ENCODE measurements at places on chromosomes 13 and 19.
A peak's percentile ranks its signal among the peaks of the same experiment; 100 is the strongest.

GRCh38 chr19:57088133-57088532 is 31.7 kb upstream of the USP29 start:
- DNase-seq = no peak

DNA sequence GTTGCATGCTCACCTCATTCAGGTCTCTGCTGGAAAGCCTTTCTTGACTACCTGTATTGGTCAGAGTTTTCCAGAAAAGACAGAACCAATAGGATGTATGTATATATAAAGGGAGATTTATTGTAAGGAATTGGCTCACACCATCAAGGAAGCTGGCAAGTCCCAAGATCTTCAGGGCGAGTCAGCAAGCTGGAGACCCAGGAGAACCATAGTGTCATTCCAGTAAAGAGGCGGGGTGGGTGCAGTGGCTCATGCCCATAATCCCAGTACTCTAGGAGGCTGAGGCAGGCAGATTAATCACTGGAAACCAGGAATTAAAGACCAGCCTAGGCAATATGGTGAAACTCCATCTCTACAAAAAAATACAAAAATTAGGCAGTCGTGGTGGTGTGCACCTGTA is 30.4 kb upstream of the FARP1 start:
- DNase-seq = no peak

DNA sequence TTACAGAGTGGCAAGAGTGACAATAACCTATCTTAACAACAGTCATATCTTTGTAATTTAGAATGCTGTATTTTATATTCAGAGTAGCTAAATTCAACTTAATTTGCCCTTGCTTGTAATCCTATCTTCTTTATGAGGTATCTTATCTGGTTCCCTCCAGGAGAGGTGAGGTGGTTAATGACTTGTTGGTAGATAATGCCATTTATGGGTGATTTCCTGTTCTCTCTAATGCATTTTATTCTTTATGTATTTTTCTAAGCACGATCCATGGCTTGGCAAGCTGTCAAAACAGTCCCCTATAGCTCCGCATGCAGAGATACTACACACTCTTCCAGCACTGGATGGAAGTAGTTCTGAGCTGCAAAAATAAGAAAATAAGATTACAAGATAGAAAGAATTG is 267.9 kb downstream of the LMO7 start:
- no peak for DNase-seq

- DNase-seq = peak; percentile 84
Observed at GRCh38 chr13:80338781-80339562, 2.0 kb downstream of the SPRY2 start.

- DNase-seq = no peak
Observed at GRCh38 chr13:112723771-112724170, 33.9 kb downstream of the ATP11A start.

DNA sequence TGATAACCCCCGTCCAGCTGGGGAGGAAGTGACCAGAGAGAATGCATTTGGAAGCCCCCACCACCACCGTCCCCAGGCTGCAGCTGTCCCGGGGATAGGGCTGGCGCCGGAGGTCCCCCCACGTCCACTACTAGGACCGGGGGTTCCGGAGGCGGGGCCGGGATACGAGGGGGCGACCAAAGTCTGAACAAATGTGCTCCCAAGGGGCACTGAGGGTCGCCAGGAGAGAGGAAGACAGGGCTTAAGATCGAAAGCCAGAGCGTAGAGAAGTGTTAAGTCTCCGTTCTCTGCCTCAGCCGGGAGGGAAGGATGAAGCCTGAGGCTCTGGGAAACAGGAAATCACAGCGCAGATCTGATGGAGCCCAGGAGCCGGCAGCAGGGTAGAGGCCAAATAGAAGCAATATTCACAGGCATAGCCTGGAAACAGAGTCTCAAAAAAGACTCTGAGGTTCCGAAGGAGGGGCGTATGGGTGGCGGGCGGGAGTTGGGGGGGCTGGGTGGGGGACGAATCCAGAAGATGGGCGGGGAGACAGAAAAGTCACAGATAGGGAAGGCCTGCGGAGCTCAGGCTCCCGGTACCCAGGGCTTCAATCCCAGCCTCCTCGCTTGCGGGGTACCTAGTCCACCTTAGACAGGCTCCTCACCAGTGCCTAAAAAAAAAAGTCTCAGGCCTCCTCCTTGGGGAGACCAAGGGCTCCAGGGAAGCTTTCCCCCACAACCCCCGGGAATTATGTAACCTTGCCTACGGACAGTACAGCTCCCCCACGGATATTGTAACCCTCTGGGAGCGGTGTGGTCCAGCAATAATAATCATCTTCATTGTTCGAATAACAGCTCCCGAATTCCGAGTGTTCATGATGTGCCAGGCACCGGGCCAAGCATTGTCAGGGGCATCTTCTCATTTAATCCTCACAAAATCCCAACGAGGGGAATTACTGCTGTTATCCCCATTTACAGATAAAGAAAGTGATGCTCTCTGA is 1.1 kb upstream of the ERF start:
- DNase-seq = peak; percentile 32

DNA sequence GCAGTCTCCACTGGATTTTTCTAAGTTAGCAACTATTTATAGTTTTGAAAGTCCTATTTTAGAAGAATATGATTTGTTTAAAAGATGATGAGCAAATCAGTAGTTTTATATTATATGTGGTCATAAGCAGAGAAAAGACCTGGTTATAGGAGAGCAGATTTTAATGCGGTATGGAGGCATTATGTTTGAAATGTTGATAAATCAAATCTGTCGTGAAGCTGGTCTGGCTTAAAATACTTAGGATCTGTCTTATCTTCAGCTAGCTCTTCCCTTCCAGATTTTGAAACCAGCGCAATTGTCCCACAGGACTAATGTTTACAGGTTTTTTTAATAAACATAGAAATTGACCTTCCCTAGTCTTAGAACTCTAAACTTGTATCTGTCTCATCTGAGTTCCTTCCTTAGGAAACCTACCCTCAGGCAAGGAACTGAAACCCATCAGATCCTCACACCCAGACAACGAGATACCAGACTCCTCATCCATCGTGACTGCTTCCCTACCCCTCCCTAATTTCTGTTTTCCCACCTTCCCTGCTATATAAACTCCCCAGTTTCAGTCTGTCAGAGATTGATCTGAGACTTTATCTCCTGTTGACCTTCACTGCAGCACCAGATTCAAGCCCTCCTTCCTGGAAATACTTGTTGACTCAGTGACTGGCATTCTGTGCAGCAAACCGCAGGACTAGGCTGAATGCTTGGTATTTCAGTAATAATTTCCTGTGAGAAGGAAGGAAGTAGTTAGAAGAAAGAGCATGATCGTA is 37.8 kb upstream of the CXCL17 start:
- DNase-seq = peak; percentile 19

DNA sequence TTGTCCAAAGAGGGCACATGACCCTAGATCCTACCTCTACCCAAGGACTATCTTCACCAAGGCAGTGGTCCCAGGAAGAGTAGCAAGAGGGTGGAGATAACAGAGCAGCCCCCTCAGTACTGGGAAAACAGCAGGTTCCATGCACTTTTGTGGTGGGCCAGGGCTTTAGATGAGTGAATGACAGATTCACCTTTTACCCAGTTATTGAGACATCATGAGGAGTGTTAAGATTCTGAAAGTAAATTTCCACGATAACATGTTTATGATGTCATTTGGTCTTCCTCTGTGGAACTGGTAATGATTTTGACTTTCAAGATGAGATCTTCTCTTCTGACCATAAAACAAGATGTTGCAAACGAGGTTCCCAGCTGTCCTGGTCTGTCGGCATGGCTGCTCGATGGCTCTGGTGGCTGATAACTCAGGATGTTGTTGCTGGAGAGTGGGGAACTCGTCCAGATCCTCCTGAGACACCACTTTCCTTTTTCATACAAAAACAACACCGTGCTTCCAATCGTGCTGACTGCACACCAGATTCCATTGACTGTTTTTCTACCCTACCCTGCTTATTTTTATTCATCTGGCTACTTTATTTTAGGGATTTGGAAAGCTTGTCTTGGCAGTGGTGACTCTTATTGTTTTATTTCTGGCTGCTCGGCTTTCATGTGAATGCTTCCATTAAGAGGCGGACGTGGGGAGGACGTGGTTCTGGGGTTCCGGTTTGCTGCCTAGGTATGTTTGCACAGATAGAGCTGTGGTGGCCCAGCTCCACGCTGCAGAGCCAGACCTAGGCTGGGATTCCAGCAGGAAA is 88.5 kb downstream of the LRCH1 start:
- DNase-seq = peak; percentile 26

GRCh38 chr19:43820098-43820883 is 6.8 kb upstream of the ZNF283 start:
- peak; percentile 34 for DNase-seq

GRCh38 chr13:46553521-46553885 is 533 bp downstream of the LRCH1 start:
- DNase-seq = no peak

DNA sequence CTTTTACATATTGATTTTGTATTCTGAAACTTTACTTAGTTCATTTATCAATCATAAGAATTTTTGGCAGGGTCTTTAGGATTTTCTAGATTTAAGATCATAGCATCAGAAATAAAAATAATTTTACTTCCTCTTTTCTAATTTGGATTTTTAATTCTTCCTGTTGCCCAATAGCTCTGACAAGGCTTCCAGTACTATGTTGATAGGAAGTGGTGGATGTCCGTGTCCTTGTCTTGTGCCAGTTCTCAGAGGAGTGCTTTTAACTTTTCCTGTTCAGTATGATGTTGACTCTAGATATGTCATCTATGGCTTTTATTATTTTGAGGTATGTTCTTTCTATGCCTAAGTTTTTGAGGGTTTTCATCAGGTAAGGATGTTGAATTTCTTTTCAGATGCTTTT is 7.7 kb upstream of the KIR2DL4 start:
- no peak for DNase-seq

DNA sequence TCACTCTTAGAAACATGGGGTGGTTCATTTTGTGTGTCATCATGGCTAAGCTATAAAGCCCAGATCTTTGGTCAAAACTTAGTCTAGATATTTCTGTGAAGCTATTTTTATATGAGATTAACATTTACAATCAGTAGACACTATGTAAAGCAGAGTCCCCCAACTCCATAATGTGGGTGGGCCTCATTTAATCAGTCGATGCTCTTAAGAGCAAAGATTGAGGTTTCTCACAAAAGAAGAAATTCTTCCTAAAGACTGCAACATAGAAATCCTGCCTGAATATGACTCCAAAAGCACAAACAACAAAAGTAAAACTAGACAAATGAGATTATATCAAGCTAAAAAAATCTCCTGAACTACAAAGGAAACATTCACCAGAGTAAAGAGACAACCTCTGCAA is 642.2 kb downstream of the DIAPH3 start:
- no peak for DNase-seq

GRCh38 chr19:48676487-48676886 is 3.7 kb upstream of the NTN5 start:
- no peak for DNase-seq

DNA sequence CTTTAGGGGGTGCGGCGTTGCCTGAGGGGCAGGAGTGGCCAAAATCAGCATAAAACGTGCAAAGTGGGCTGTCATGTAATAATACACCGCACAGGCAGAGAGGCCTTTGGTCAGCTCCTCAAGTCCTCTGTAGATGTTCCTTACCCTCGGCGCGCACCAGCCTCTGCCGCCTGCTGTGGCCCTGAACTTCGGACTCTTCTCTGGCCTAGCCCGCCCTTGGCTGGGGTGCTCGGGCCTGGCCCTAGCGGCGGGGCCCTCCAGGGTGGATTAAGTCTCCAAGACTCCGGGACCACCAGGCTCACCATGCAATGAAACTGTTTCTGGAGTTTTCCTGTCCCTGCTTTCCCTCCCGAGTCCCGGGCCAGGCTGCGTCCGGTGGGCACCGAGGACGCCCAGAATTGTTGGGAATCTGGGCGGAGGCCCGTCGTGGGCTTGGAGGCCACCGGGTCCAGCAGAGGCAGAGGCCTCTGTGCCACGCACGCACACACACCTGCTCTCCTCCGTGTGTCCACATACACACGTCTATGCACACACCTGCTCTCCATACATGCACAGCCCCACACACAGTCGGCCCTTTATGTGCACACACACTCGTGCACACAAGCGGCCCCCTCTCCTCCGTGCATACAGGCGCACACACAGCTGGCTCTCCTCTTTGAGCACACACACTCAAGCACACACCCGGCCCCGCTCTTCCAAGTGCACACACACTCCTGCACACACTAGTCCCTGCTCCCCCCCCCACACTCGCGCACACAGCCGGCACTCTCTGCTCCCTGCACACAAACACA is 1.5 kb upstream of the TFDP1 start:
- DNase-seq = no peak

DNA sequence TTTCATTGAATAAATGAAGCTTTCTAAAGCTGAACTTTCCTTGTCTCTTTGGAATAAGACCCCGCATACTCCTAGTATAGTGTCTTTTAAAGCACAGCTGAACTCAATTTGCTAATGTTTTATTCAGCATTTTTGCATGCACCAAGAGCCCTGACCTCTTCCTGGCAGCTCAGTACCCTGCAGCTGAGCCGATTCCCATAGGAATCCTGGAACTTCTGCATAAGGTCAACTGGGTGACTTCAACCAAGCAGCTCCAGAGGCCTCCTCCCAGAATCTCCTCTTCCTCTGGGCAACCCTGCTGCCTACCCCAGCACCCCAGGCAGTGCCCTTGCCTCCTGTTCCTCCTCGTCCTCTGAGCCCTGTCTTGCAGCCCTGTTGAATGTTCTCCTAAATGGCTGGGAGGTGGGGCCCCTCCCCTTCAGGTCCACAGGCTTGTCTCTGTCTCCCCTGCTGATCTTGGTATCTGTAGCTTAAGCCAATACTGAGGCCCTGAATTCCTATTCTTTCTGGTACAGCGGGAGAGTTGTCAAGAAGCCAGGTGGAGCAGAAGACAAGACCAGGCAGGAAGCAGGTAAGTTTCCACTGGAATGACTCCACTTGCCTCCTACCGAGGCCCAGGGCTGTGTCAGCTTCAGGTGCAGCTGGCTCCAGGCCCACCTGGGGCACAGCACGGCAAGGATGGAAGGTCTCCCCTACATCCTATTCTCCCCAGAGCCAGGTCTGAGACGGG is 23.6 kb upstream of the CCDC124 start:
- no peak for DNase-seq

DNA sequence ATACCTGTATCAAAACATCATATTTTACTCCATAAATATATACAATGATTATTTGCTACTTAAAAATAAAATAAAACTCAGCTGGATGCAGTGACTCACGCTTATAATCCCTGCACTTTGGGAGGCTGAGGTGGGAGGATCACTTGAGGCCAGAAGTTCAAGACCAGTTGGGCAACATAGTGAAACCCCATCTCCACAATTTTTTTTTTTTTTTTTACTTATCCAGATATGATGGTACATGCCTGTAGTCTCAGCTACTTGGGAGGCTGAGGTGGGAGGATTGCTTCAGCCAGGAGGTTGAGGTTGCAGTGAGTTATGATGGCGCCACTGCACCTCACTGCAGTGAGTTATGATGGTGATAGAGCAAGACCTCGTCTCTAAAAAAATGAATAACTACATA is 22.4 kb downstream of the POU2F2 start:
- DNase-seq = no peak

GRCh38 chr19:36547001-36547732 is 19.1 kb upstream of the ZNF260 start:
- DNase-seq = no peak

- DNase-seq = no peak
Observed at GRCh38 chr13:51331354-51331861, 8.1 kb upstream of the SERPINE3 start.

- no peak for DNase-seq
Observed at GRCh38 chr13:82298106-82298505, 1584.2 kb downstream of the SLITRK1 start.

- no peak for DNase-seq
Observed at GRCh38 chr13:96093296-96094006, 3.5 kb downstream of the HS6ST3 start.

Data from GM03348 (cell line).